ENCODE measurements at places on chromosomes 3 and 15. TPM values are rescaled to one million over a fixed set of nuclear protein-coding genes. Genes with fewer than 3 reads are reported as not detected.

DNA sequence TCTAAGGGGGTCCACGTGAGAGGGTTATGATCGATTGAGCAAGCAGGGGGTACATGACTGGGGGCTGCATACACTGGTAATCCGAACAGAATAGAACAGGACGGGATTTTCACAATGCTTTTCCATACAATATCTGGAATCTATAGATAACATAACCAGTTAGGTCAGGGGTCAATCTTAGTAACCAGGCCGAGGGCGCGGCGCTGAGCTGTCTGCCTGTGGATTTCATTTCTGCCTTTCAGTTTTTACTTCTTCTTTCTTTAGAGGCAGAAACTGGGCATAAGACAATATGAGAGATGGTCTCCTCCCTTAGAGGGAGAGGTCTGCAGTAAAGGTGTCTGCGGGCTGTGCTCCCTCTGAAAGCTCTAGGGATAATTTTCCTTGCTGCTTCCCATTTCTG lies 261.3 kb downstream of the XXYLT1 start:
- DNase-seq: no peak

GRCh38 chr3:15007681-15008141 lies 57.4 kb downstream of the MRPS25 start:
- no peak for DNase-seq

- DNase-seq: no peak
These were observed 1091.5 kb upstream of the ALCAM start for GRCh38 chr3:104275199-104275598.

GRCh38 chr3:129555616-129556357 lies 12.8 kb downstream of the H1-8 start:
- DNase-seq: no peak

PLA2G4F gene
- polyA plus RNA-seq: not detected

GOLGA6D gene
- polyA plus RNA-seq: 0.05 TPM

DNA sequence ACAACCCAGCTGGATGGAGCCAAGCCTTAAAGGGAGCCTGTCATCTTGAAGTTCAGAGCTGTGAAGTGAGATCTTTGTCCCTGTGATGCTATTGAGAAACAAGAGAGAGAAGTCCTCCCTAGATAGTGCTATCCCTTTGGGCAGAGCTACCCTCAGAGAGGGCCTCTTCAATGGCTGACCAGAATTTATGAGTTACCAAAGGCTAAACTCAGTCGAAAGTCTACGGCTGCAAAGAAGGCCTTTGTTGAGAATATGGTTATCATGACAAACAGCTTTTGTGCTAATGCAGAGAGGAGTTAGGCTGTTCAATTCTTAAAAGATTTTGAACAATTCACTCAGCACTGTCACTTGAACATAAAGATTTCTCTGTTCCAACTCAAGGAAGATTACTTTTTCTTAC lies 65.9 kb upstream of the C3orf80 start:
- no peak for DNase-seq

GRCh38 chr3:63228087-63228486 lies 50.0 kb upstream of the SYNPR start:
- no peak for DNase-seq

DNA sequence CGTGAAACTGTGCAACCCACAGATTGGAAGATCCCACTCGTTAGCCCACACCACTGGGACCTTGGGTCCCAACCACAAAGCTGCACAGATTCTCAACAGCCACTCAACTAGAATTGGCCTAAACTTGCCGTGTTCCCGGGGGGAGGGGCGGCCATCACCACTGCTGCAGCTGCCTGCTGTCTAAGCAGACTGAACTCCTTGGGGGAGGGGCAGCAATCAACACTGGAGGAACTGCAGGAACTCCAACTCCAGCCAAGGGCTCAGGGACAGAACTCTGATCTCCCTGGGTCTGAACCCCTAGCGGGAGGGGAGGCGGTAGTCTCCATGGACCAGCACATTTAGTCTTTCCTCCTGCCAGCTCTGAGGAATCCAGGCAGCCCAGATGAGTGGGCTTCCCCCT lies 205.9 kb downstream of the RSL24D1 start:
- no peak for DNase-seq

DNA sequence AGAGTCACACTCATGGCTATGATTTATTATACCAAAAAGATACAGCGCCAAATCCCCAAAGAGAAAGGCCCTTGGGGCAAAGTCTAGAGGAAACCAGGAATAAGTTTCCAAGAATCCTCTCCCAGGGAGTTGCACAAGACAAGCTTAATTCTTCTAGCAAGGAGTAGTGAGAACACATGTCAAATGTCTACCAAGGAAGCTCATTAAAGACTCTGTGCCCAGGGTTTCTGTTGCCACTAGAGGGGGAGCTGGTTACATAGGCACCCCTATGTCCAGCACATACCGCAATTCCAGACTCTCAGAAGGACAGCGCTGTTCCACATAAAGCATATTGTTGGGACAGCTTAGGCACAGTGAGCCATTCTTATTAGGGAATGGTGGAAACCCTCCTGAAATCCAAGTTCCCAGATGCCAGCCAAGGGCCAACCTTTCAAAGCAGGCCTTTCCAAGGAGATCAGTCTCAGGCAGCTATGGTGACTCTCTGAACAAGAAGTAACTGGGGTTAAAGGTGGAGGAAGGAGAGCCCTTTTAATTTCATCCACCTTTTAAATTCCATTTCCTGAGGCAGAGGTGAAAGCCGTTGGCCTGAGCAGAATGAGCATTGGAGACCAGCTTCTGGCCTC lies 194.2 kb downstream of the UACA start:
- DNase-seq: peak; percentile 67

DNAH12 gene
- 0.05 TPM for polyA plus RNA-seq

GRCh38 chr15:90862964-90863778 lies 5.2 kb upstream of the FURIN start:
- DNase-seq: no peak

- DNase-seq: no peak
These were observed 18.7 kb downstream of the TGM4 start for GRCh38 chr3:44893097-44893496.

SLC2A2 gene
- not detected for polyA plus RNA-seq

- no peak for DNase-seq
These were observed at the start of gene EBLN2 for GRCh38 chr3:73061416-73061815. Gene EBLN2 (plus strand): TSS chr3:73061659. CDS start chr3:73062082, 423 bp downstream.

GRCh38 chr15:53197426-53197839 lies 407.3 kb upstream of the ONECUT1 start:
- peak; percentile 80 for DNase-seq

DNA sequence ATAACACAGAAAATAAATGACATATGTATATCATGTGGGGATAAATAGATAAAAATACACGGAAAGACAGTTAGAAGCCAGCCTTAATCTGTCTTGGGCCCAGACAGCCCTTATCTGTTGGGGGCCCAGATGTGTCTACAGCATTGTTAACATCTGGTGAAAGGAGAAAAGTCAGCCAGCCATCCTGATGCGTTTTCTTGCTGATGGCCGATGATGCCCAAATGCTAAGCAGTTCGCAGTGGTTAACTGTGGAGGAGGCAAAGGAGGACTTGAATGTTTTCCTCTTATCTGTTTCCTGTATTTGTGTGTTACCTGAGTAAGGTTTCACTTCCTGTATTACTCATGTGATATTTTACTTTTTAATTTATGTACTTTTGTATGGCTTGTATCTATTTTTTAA lies 46.2 kb downstream of the NOX5 start:
- no peak for DNase-seq

- peak; percentile 51 for DNase-seq
These were observed 171.6 kb downstream of the SV2B start for GRCh38 chr15:91271565-91272153.

DNA sequence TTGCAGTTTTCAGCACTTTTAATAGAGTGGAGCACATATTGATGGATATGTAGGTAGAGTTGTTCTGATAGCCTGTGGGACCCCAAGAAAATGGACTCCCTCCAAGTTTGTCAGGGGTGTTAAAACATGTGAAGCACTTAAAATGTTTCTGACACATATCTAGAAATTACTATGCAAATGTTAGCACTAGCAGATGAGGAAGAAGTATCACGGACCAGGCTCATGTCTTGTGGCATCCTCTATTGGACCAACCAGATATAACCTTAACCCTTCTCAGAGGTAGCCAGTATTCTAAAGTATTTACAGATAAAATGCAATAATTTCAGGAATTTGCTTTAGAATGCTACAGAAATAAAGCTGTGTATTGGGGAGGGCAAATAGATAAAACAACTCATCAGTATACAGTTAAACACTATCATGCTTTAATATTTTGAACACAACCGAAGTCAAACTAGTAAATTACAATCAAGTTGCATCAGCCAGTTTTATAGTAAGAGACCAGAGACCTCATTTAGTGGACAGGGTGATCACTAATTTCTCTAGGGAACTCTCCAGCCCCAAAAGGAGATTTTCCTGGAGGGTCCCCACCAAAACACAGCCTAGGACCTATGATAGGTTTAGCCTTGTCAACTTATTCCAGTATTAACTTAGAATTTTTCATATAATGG lies 57.2 kb upstream of the FBN1 start:
- no peak for DNase-seq

DNA sequence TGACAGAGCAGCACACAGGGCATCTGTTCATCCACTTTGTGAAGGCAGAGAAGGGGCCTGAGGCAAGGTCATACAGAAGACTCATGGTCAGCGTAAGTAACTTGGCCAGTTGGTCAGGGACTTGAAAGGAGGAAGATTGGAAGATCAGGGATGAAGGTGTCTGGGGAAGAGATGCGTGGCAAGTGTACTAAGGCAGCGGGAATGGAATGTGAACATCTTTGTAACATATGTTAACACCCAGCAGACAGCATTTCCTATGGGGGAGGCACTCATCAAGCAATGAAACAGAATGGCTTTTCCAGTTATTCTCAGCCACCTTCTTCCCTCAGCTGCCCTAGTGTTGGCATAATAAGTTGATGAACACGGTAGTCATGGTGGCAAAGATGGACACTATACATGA lies 7.8 kb upstream of the RFC4 start:
- no peak for DNase-seq

ADAMTS17 gene
- polyA plus RNA-seq: not detected

DNA sequence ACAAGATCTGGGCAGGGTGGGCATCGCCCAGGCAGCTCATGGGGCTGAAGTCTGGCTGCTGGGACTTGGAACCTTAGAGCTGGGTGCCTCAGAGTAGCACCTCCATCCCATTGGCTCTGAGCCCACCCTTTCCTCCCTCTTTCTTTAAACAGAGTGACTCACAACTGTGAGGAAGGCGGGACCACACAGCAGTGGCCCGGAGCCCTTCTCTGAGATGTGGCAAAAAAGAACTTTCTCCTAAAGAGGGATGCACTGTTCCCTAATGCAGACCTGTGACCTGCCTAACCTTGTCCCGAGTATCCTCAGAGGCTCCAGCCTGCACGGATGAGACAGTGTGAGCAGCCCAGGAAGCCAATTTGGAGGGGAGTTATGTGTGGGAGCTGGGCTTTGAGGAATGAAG lies 23.6 kb downstream of the PRR20G start:
- DNase-seq: no peak

GOLGA6A gene
- polyA plus RNA-seq: 0.05 TPM

TTLL13 gene
- polyA plus RNA-seq: 0.24 TPM

VEPH1 gene
- 0.04 TPM for polyA plus RNA-seq

- no peak for DNase-seq
These were observed 50.1 kb downstream of the NR1I2 start for GRCh38 chr3:119831941-119832371.

DNA sequence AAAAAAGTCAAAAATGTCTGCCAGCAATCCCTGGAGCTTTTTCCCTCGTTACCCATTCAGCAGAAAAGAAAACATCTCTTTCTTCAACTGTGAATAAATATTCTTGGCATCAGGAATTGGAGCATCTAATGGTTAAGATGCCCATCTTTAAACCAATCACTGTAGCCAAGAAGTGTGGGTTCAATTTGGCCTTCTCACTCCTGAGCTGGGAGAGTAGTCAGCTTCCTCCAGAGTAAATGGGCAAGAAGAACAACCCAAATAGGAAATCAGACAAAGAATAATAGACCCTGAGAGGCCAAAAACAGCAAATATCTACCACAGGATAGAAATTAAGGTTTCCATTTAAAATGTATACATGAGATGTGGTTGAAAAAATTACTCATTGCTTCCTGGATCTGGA lies 508.0 kb upstream of the MDFIC2 start:
- no peak for DNase-seq

- DNase-seq: no peak
These were observed 249.5 kb upstream of the EOMES start for GRCh38 chr3:27971600-27971999.

PIF1 gene
- polyA plus RNA-seq: 25.4 TPM

- DNase-seq: peak; percentile 3
These were observed 159.8 kb upstream of the NUDT16 start for GRCh38 chr3:131221731-131222130.

- DNase-seq: peak; percentile 31
These were observed 15.2 kb downstream of the TRAIP start for GRCh38 chr3:49841126-49841696.

GRCh38 chr3:125443923-125444322 lies 68.8 kb upstream of the ZNF148 start:
- DNase-seq: no peak

DNA sequence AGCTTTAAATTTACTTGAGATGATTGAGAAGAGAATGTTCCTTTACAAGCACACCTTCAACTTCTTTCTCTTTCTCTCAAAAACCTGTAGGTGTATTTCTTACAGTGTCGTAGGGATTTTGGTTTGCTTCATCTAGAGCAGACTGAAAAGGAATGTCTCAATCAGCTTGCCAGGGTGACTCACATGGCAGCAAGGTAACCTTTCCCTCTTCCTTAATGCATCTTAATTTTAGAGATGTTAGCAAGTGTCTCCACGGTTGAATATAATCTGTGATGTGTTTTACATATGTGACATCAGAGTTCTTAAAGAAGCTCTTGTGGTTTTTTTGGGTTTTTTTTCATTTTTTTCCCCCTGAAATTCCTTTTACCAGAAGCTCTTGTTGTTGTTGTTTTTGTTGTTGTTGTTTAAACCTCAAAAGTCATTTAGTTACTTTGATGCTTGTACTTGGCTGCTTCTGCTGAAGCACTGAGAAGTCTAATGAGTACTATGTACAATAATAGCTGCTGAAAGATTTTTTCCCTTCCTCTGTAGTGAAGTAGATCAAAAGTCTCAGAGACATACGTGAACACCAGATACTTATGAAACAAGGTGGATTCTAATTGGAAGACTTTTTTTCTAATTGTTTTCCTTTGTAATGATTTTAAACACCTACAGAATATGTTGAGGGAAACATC lies 83.1 kb downstream of the RETNLB start:
- no peak for DNase-seq

NT5DC2 gene
- 82.0 TPM for polyA plus RNA-seq

TPRG1 gene
- 0.55 TPM for polyA plus RNA-seq

AP3B2 gene
- polyA plus RNA-seq: 0.46 TPM
